ENCODE measurements at places on chromosomes 6 and 20.

DNA sequence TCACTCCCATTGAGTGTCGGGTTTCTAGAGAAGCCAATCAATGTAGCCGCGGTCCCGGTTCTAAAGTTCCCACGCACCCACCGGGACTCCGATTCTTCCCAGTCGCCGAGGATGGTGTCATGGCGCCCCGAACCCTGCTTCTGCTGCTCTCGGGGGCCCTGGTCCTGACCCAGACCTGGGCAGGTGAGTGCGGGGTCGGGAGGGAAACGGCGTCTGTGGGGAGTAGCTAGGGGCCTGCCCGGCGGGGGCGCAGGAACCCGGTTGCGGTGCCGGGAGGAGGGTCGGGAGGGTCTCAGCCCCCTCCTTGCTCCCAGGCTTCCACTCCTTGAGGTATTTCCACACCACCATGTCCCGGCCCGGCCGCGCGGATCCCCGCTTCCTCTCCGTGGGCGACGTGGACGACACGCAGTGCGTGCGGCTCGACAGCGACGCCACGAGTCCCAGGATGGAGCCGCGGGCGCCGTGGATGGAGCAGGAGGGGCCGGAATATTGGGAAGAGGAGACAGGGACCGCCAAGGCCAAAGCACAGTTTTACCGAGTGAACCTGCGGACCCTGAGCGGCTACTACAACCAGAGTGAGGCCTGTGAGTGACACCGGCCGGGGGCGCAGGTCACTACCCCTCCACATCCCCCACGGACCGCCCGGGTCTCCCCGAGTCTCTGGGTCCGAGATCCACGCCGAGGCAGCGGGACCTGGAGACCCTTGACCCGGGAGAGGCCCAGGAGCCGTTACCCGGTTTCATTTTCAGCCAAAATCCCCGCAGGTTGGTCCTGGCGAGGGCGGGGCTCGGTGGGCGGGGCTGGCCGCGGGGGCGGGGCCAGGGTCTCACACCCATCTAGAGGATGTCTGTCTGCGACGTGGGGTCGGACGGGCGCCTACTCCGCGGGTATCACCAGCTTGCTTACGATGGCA lies 35.2 kb upstream of the HLA-G start:
- no peak for DNase-seq

GRCh38 chr20:9130521-9130920 lies 61.6 kb downstream of the PLCB4 start:
- DNase-seq = peak; percentile 9

GRCh38 chr6:154232013-154232910 lies 124.3 kb downstream of the IPCEF1 start:
- peak; percentile 28 for DNase-seq

- DNase-seq = no peak
Measured at GRCh38 chr20:32792731-32793458, 26.9 kb upstream of the MAPRE1 start.

DNA sequence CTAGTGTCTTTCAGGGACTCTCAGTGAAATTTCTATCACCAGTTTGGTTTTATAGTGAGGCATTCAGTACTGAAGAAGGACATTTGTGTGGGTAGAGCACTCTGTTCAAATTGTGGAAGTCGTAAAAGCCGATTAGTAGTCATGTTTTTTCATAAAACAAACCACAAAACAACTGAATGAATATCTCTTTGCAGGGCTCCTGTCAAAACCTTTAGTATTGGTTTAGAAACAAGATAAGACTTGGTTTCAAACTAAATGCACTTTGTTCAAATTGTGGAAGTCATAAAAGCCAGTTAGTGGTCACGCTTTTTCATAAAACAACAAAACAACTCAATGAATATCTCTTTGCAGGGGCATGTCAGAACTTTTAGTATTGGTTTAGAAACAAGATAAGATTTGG lies 23.8 kb downstream of the ADGRF4 start:
- DNase-seq = no peak

GRCh38 chr6:56463443-56463842 lies 179.2 kb downstream of the DST start:
- DNase-seq = no peak

DNA sequence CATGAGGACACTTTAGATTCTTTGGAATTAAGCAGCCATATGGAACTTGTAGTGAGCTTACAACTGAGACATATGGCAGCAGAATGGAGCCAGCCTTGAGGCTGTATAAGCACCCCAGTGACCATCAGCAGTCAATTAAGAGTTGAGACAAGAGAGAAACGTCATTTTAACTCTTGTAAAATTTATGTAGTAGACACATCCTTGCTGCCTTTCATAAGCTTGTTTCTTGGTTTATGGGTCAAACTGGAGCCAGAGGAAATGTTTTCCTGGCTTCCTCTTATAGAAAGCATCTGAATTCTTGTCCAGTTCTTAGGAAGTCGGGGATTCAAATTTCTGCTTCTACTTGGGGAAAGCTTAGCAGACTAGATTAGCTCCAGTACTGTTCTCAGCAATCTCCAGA lies 745.1 kb upstream of the MARCKS start:
- no peak for DNase-seq

DNA sequence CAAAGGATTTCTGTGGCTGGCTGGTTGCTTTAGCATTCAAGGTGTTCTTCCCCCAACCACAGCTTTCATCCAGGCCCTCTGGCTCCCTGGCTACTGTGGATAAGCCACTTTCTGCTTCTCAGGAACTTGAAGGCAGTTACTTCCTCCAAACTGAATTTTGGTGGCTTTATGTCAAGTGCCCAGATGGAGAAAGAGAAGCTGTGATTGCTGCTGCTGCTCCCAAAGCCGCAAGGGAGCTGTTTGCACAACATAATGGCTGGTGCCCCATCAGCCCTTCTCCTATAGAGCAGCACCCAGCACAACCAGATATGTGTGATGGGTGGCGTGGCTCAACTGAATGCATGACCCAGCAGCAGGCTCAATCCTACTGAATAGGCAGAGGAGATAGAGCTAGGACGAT lies 465.2 kb downstream of the MAFB start:
- DNase-seq = no peak

GRCh38 chr6:35278708-35279107 lies 18.9 kb upstream of the DEF6 start:
- DNase-seq = no peak

- peak; percentile 44 for DNase-seq
Measured at GRCh38 chr6:15148356-15148946, 97.4 kb upstream of the JARID2 start.
